ENCODE measurements at places on chromosomes 11 and 22. TPM values are rescaled to one million over a fixed set of nuclear protein-coding genes. Genes with fewer than 3 reads are reported as not detected.

Gene TPH1
- polyA plus RNA-seq = 0.03 TPM

Gene HTR3B
- not detected for polyA plus RNA-seq

Gene FIBIN
- 5.1 TPM for polyA plus RNA-seq

- DNase-seq = no peak
These were observed 23.8 kb upstream of the OAF start for GRCh38 chr11:120186774-120187591.

GRCh38 chr11:81866896-81867295 lies 866.8 kb downstream of the FAM181B start:
- DNase-seq = no peak

- no peak for DNase-seq
These were observed 24.6 kb downstream of the MRGPRD start for GRCh38 chr11:68956142-68956541.

Gene KRTAP5-5
- polyA plus RNA-seq = not detected

- no peak for DNase-seq
These were observed 137.7 kb downstream of the CRYBB2 start for GRCh38 chr22:25357132-25357455.

- no peak for DNase-seq
These were observed 17.3 kb downstream of the APOL3 start for GRCh38 chr22:36143066-36143815.

GRCh38 chr11:61793829-61794204 lies 1.1 kb downstream of the FEN1 start:
- DNase-seq = no peak

Gene RHOD
- polyA plus RNA-seq = 76.0 TPM

DNA sequence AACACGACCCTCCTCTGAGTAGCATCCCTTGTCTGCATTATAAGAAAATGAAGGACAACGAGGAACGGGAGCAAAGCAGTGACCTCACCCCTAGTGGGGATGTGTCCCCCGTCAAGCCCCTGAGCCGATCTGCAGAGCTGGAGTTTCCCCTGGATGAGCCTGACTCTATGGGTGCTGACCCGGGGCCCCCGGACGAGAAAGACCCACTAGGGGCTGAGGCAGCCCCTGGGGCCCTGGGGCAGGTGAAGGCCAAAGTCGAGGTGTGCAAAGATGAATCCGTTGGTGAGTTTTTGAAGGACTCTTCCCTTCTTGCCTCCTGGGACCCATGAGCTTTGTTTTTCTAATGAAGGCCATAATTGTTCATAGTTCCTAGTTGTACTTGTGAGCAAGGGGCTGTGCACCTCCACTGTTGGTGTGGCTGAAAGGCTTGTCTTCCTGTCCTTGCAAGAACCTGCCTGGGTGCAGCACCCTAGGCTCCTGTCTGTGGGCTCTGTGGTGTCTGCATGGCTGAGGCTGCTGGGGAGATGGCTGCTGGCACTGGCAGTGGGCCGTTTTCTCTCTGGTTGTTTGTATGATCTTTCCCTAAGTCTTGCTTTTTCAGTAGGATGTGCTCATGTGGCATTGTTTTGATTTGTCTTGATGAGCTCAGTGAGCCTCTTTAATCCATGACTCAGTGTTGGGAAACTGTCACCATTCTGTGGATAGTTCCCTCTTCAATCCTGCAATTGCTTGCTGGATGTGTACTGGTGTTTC lies 10.1 kb downstream of the DGCR8 start:
- no peak for DNase-seq

Gene L3MBTL2
- polyA plus RNA-seq = 17.4 TPM

DNA sequence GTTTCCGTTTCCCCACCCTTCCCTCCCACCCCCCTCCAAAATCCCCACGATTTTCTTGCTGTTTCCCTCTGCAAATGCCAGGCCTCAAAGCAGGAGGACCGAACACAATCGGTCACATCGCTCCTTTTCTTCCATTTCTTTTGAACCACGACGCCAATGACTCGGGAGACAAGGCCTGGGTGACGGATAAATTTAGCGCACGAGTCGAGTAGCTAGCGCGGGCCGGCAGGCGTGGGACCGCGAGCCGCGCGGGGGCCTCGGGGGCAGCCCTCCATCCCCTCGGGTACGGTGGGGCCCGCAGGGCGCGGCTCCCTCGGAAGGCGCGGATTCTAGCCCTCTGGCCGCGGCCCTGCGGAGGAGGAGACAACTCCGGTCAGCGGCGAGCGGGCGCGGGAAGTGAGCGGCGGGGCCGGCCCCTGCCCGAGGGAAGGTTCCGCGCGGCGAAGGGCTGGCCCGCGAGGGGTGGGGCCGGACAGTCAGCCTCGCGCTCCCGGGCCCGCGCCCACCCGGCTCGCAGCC lies 414 bp downstream of the JOSD1 start:
- peak; percentile 72 for DNase-seq

DNA sequence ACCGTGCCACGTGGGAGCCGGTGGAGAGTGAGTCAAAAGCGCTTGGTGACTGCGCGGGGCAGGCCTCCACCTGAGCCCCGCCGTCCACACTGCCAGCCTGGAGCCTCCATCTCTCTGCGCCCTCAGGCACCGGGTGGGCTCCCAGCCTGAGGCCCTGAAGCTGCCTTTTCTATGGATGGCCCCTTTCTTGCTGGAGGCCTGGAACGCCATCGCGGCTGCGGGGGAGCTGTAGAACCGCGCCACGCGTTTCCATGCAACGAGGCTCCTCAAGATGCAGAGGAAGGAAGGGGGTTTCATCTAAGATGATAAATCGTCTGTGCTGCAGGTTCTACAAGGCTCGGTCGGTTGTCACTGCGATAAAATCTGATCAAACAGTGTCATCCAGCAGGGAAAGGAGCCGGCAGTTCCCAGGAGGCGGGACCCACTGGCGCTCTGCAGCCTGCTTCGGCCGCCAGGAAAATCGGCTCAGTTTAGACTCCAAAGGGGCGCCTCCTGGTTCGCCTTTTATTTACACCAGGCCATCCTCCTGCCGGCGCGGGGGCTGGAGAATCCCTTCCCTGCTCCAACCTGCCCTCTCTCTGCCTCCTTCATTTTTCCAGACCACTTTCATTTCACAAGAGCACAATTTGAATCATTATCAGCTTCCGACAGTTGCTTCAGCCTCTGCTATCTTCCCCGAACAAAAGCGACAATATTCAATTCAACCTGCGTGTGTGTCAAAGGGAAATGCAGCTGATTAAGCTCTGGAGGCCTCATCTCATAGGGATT lies 624.4 kb downstream of the BRD1 start:
- DNase-seq = no peak

DNA sequence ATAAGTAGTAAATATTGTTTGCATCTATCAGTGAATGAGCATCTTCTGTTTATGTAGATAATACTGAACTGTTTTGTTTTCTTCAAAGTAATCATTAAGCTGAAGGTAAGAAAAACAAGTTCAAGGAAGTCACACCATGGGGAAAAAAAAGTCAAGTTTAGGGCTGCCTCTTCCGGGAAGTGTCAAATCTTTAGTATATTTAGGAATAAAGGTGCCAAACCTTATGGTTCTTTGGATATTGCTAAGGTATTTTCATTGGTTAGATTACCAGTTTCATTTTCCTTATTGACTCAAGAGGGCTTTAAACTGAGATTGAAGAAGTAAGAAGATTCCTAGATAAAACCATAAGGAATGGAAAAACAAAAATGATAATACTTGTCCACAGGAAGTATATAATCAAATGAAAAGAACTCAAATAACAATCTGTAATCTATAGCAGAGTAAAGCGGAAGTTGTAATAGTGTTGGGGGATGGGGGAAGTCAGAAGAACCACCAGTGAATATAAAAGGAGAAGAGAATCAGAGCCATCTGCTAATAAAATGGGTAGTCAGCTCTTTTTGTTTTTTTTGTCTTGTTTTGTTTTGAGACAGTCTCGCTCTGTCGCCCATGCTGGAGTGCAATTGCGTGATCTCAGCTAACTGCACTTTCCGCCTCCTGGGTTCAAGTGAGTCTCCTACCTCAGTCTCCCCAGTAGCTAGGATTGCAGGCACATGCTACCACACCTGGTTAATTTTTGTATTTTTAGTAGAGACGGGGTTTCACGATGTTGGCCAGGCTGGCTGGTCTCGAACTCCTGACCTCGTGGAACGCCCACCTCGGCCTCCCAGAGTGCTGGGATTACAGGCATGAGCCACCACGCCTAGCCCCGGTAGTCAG lies 2.3 kb downstream of the ATM start:
- no peak for DNase-seq

DNA sequence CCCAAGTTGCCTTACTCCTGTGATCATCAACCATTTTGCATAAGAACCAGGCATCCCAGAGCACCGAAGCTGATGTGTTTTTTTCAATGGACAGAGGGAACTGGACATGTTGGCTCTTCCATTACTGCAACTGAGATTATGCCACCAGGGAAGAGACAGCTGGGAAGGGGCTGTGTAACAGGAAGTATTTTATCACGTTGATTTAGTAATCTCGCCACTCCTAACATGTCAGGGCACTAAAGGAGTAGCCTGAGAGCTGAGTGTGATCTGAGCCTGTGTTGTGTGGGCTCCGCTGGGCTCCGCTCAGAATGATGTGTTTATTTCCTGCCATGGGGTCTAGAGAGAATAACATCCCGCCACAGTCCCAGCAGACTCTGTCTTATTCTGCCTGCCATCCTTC lies 165.4 kb downstream of the GRIK4 start:
- DNase-seq = no peak

- DNase-seq = no peak
These were observed 610.1 kb upstream of the ANO5 start for GRCh38 chr11:21582791-21583190.
